ENCODE measurements at places on chromosomes 11 and 22. TPM values are rescaled to one million over a fixed set of nuclear protein-coding genes. Genes with fewer than 3 reads are reported as not detected.

CNTF gene
- total RNA-seq, result 5.5 TPM

SERPINH1 gene
- 121 TPM for total RNA-seq

ANO1 gene
- total RNA-seq, result 29.5 TPM

OPCML gene
- total RNA-seq, result not detected

TRIM48 gene
- not detected for total RNA-seq

TMA7B gene
- total RNA-seq, result not detected

CDC42BPG gene
- 0.29 TPM for total RNA-seq

FAM83F gene
- under 0.01 TPM for total RNA-seq

SCGB1A1 gene
- total RNA-seq, result not detected

PNPLA5 gene
- total RNA-seq, result not detected

JAML gene
- total RNA-seq, result not detected

DMC1 gene
- total RNA-seq, result 35.7 TPM

BDNF gene
- 4.1 TPM for total RNA-seq

BIK gene
- total RNA-seq, result 3.7 TPM

LIF gene
- 40.2 TPM for total RNA-seq

MMP12 gene
- not detected for total RNA-seq

KRTAP5-6 gene
- not detected for total RNA-seq

OR52W1 gene
- not detected for total RNA-seq

C11orf86 gene
- not detected for total RNA-seq

ZC3H7B gene
- 34.8 TPM for total RNA-seq

CHADL gene
- total RNA-seq, result 1.2 TPM

OR2AG2 gene
- 0.08 TPM for total RNA-seq

PDGFB gene
- 5.5 TPM for total RNA-seq

OR6A2 gene
- total RNA-seq, result 0.19 TPM

VPS51 gene
- 184 TPM for total RNA-seq

YAP1 gene
- total RNA-seq, result 87.2 TPM

CRYBB2 gene
- 0.15 TPM for total RNA-seq

TRPC6 gene
- total RNA-seq, result not detected

MS4A6A gene
- not detected for total RNA-seq

OR6T1 gene
- total RNA-seq, result not detected

MS4A12 gene
- total RNA-seq, result not detected

PANX3 gene
- not detected for total RNA-seq

CRYBB3 gene
- total RNA-seq, result 1.1 TPM

SUN2 gene
- 66.2 TPM for total RNA-seq

FAM227A gene
- 0.60 TPM for total RNA-seq

ENTHD1 gene
- not detected for total RNA-seq

POU2AF2 gene
- total RNA-seq, result not detected

OR10A4 gene
- total RNA-seq, result not detected

NOL12 gene
- total RNA-seq, result 60.5 TPM

CWF19L2 gene
- total RNA-seq, result 13.0 TPM

MAPK12 gene
- total RNA-seq, result 33.2 TPM

ACCSL gene
- not detected for total RNA-seq

KRTAP5-4 gene
- not detected for total RNA-seq

HTR3B gene
- not detected for total RNA-seq

CDC45 gene
- total RNA-seq, result 62.4 TPM

MUC5AC gene
- total RNA-seq, result under 0.01 TPM

OR52I1 gene
- total RNA-seq, result not detected

SYT13 gene
- not detected for total RNA-seq

SLC22A6 gene
- total RNA-seq, result not detected
